ENCODE measurements at places on chromosomes 2 and 18.

DNA sequence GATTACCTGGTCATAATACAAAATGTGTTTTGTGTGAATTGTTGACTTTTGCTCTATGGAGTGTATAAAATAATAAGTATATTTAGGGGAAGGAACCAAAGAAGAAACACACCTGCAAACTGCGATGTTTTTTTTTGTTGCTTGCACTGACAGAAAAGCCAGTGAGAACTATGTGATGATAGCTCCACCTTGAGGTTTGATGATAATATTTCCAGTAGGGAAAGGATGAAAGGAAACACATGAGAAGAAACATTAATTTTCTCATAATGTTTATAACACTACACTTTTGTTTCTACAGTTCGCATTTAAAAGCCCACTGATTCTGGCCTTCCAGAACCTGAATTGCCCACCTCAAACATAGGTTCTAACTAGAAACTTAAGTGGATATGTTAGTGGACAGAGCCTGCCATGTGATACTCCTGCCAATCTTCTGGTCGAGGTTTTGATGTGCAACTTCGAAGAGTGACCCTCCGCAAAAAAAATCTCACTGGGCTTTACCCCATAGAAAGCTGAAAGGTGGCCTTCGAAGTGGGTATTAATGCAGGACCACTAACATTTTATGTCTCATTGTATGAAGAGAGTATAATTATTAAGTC lies 476.4 kb upstream of the SPHKAP start:
- DNase-seq: peak; percentile 29

- no peak for DNase-seq
Observed at GRCh38 chr18:66209656-66210055, 394.2 kb downstream of the CDH19 start.

GRCh38 chr2:28580078-28580477 lies 84.2 kb downstream of the PLB1 start:
- no peak for DNase-seq

DNA sequence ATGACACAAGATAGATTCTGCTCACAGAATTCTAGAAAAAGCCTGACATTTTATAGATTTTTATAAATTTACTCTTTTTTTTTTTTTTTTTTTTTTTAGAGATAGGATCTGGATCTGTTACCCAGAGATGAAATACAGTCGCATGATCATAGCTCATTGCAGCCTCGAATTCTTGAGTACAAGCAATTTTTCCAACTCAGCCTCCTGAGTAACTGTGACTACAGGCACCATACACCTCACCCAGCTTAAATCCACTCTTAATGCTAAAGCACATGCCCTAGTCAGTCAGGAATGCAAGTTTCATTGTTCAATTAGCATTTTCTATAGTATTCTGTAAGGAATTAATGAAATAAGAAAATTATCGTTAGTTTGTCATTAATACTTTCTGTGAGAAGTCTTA lies 32.1 kb upstream of the WDR75 start:
- DNase-seq: no peak

DNA sequence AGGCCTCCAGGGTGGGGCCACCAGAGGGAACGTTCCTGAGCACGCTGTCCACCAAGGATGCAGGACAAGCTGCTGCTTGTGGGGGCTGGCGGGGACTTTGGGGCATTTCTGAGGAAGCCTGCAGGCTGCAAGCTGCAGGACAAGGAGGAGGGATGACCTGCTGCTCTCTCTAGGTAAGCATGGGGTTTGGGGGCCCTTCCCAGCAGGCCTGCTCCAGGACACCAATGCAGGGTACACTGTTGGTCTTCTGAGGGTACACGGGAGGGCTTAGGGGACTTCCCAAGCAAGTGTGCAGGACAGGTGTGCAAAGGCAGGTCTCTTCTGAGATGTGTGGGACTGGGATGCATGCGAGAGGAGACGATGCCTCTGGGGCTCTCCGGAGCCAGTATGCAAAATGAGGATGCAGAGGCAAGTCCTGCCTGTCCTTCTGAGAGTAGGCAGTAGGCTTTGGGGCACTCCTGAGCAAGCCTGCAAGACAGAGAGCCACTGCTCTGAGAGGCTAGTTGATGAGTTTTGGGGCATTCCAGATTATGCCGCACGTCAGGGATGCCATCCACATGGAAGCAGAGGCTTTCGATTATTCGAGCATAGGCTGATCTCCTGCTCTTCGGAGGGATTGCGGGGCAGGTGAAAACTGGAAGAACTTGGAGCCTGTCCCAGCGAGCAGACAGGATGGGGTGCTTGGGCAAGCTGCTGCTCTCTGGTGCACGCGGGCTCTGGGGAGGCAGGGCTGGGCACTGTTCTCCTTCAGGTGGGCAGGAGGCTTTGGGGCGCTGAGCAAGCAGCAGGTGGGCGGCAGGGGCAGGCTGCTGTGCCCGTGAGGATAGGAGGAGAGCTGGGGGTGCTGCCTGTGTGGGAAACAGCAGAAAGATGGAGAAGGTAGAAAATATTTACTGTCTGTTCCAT lies 44.6 kb downstream of the CNGA3 start:
- no peak for DNase-seq

GRCh38 chr2:240069829-240070228 lies 16.5 kb upstream of the OR6B3 start:
- no peak for DNase-seq

- no peak for DNase-seq
Observed at GRCh38 chr18:2920546-2921343, 73.9 kb downstream of the EMILIN2 start.

GRCh38 chr18:13616041-13616440 lies 110.3 kb downstream of the FAM210A start:
- DNase-seq: no peak

DNA sequence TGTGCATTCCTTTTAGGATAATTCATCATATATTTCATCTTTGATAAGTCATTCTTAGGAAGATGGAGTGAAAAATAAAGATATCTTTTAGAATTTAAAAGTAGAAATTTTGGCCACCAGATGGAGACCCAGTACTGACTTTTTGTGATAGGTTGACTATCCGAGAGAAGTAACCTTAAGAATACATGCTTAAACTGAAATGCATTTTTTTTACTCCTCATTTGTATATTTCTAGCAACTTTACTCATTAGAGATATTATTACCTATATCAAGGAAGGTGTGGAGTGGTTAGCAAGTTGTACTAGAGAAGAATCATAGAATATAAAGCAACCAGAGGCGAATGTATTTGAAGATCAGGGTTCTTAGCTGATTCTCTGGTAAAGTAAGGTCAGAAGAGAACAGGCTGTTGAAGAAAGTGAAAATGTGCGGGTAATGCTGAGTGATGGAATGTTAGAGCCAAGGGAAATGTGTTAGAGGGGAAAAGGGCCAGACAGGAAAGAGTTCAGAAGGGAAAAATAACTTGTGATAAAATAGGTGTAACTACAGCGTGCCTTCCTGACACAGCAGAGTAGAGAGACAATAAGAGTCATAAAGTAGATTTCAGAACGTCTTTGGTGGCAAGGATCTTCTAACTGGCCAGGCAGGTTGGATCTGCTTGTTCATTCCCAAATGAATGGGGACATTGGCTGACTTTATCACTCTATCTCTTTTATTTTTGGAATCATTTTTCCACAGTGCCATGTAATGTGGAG lies 52.3 kb downstream of the TDRD15 start:
- no peak for DNase-seq

- no peak for DNase-seq
Observed at GRCh38 chr18:64165906-64166305, 17.0 kb upstream of the LINC00305 start.

DNA sequence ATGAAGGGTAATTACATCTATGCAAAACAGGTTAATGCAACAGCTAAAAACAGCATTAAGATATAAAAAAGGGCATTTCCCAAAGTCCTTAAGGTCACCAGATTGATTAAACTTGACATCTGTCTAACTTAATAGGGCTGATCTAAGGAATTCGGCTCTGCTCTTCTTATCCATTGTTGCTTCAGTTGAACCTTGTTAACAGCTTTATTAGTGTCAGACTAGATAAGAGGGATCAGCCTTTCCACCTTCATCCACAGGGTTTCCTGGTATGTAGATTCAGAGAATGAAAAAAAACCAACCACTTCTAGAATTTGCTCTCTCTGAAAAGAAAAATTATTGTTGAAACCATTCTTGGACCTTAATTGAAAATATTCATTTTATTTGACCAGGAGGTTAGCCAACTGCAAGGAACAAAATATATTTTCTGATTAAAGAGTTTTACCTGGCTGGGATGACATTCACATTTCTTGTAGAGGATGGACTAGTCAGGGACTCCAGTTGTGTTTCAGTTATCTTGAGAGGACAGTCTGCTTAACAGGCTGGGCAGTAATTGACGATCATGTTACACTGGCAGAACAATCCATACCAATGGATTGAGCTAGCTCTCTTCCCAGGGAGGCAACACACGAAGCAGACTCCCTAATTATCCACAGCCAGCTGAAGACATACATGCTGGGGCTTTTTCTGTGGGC lies 357.4 kb upstream of the ACVR2A start:
- no peak for DNase-seq

Measured in dermis microvascular lymphatic vessel endothelial cell (primary cell).